ENCODE measurements at places on chromosomes 6 and 20.

DNA sequence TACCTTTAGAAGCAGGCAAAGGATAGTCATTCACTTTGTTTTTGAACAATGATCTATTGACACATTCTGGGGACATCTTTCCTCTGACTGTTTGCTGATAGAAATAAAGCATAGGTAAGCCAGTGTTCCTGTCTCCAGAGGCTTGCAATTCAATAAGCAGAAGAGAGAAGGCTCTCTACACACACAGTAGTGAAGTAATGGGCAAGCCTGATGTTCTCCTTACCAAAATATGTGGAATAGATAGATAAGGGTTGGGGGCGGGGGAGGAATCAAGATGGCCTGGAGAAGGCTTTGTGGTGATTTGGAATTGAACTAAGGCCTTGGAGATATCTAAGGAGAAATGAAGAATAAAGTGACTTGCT is 27.3 kb downstream of the PAQR8 start:
- DNase-seq: no peak

DNA sequence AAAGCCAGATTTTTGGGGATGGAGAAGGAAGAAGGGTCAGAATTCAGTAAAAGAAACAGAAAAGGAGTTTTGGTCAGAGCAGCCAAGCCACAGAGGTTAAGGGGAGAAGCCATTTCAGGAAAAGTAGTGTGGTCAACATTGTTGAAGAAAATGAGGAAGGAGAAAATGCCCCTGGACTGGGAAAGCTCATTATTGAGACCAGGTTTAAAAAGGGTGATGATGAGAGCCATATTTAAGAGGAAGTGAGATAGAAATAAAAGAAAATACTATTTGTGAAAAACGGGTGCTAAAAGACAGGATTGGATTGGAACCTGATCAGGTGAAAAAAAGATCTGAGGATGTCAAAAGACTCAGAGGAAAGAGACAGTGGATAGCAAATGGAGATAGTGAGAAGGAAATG is 75.8 kb downstream of the CEP162 start:
- DNase-seq: no peak

DNA sequence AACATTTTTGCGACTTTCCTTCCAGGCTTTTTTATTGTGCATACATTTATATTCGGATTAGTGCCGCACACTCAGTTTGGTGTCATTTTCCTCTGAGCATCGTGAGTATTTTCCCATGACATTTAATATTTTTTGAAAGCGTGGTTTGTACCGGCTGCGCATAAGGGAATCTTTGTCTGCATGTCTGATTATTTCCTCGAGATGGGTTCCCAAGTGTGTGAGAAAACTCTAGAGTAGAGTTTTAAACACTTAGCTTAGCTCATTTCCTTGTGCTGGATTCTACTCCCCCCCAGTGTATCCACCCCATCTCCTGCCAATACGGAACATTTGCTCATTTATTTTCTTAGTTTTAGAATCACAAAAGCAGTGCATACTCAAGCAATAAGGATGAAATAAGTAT is 94.3 kb downstream of the CDC5L start:
- no peak for DNase-seq

DNA sequence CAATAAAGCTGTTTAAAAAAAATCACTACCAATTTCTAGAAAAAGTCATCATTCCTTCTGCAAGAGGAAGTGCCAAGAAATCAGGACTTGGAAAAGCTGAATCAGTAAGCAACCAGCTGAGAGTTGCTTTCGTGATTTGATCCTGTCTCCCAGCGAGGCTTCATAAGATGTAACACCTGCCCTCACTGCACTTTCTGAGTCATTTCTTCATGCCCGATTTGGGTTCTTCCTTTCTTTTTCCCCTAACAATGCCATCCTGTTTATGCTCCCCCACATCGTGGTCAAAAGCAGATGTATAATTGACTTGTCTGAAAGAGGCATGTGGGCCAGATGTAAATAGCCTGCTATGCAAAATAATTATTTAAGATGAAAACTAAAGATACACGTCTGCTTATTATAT is 52.1 kb downstream of the RIPOR2 start:
- peak; percentile 44 for DNase-seq

DNA sequence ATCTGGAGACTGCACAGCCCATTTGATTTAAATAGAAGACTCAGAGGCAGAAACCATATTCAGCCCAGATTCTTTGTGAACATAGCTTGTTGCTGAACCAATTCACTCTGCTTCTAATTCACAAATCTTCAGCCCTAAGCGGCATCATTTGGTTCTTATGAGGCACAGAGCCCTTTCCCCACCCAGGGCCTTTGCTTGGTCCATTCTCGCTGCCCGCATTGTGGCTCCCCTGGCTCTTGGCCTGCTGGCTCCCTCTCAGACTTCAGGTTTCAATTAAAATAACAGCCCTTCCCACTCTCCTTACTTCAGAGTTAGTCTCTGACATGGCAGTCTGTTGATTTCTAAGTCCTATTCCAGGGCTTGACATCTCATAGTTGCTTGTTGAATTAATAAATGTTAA is 9.4 kb upstream of the TMEM14A start:
- no peak for DNase-seq

DNA sequence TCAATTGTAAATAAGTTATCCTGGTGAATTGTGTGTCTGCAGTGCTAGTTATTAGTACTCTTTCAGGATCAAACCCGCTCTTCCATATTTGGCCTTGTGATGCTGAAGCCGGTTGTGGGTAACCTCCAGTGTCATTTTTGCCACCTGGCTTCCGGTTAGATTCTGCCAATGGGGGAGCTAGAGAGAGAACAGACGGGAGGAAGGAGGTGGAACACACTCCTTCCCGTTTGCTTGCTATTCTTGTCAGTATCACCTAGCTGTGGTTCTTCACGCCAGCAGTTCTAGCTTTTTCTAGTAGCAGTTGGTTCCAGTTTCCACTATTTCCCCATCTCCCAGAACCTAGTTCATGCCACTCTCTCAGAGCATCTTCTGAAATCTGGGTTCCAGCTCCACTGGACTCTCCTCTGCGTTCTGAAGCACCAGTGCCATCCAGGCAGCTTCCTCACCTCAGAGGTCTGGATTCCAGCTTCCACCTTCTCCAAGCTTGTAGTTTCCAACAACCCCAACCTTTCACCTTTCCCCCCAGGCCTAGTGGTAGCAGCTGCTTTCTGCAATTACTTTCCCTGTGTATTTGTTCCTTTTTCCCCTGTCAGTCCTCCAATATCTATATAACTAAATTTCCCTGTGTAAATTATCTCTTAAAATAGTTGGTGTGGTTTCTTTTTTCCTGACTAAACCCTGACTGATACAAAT is 46.9 kb upstream of the LOC128125822 start:
- no peak for DNase-seq

DNA sequence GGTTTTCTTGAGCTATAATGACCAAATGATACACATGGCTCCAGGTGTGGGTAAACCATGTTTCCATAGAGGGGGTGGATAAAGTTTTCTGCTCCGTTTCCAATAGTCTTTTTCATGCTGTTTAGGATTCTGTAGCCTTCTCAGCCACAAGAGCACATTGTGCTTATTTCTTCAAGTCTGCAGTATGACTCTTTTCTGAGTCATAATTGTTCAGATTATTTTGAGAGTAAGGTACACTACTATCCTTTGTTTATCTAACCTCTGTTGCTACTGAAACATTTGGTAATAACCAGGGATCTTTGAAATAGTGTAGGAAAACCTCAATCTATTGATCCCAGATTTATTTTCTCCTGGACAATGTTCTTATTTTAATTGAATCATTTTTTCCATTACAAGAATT is 247.9 kb upstream of the BMP2 start:
- peak; percentile 52 for DNase-seq

GRCh38 chr20:58824843-58825242 is 25.9 kb downstream of the GNAS-AS1 start:
- DNase-seq: no peak

DNA sequence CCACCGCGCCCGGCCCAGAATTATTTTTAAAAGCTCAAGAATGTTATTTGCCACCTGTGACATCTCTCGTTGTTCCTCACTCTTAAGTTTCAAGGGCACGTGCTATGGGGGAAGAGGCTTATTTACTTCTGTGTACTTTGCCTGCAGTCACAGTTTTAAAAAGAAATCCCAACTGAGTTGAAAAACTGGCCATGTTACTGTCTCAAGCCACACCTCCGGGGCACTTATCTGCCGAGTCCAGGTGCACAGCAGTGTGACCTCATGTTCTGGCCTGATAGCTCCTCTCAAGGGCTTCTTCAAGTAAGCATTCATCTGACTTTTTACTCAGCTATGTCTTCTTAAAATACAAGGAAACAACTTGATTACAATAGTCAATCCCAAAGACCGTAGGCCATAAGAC is 34.5 kb downstream of the SHLD1 start:
- DNase-seq: peak; percentile 36

DNA sequence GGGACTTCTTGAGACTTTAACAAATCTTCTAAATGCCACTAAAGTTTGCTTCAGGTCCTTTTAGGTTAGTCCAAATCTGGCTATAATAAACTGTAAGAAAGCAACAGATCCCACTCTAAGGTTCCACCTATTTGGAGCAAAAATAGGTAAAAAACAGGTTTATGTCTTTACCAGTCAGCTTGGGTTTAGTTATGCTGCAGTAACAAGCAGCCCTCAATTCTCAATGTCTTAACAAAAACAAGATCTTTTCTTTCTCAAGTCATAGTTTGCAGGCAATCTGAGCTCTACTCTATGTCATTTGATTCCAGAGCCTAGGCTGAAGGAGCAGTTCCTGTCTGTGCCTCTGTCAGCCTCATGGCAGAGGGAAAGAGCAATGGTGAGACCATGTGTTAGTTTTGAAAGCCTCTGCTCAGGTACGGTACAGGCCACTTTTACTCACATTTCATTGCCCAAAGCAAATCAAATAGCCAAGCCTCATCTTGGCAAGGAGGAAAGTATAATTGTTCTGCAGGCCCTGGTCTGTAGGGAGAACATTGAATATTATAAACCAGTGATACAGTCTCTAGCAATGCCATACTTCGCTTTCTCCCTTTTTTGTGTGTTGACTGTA is 108.6 kb downstream of the CD83 start:
- no peak for DNase-seq

DNA sequence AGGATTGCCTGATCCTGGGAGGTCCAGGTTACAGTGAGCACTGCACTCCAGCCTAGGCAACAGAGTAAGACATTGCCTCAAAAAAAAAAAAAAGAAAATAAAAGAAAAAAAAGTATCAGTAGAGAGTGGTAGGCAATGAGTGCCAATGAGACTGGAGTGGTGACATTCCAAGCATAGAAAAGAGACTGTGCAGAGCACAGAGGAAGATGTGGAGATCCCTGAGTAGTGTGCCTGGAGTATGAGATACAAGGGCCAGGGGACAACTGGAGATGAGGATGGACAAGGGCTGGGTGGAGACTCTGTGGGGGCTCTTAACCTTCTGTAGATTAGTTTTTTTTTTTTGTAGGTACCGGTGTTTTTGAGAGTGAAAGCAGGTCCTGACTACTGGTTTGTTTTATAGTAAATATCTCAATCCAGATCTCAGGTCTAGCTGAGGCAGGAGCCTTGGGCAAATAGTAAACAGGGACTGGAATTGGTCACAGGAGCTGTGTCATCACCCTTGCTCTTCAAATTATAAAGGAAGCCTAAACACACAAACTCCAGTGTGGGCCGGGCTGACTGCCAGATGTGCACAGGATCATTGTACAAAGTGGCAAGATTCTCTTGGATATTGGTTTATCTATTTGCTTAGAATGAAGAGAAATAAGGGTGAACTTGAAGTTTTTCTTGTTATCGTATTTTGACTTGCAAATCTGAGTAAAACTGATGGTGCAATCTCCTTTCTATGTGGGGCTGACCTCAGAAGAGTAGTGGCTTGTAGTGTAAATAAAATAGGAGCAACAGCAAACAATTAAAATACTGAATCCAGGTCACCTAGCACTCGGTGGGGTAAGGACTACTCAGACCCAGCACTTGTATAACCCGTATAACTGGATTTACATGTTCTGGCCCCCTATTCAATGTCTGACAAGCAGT is 144.9 kb downstream of the SOX4 start:
- no peak for DNase-seq

DNA sequence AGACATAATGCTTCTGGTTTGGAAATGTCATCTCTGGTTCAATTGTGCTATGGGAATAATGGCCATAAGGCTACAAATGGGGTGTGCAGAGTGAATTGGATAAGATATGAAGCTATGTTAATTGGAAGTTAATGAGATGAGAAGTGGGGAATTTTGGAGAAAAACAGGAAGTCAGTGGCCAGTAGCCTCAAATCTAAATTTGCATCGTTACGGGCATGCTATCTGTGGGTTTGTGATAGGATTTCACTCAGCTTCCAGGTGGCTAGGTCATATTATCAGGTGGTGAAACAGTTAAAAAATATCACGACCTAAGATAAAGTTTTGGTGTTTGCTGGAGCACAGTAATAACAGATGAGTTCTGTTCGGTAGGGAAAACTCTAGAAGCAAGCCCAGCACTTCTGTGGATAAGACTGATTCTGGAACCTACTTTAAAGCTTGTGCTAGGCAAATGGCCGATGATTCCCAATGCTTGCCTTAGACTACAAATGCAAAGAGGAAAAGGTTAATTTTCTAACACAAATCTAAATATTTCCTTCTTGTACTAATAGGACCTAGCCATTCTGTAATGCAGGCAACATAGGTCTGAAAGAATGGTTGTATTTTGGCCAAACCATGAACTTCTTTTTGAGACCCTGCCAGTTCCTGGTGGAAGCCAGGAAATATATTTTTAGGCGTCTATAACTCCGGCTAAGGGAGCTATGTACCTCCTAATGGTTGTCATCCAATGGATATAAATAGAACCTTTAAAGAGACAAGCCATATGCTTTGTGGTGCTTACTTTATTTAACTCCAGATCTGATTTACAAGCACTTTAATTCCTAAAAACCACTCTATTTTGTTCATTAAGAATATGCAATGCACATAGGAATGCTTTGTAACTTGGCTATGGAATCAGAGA is 111.0 kb downstream of the PLCB1 start:
- no peak for DNase-seq

DNA sequence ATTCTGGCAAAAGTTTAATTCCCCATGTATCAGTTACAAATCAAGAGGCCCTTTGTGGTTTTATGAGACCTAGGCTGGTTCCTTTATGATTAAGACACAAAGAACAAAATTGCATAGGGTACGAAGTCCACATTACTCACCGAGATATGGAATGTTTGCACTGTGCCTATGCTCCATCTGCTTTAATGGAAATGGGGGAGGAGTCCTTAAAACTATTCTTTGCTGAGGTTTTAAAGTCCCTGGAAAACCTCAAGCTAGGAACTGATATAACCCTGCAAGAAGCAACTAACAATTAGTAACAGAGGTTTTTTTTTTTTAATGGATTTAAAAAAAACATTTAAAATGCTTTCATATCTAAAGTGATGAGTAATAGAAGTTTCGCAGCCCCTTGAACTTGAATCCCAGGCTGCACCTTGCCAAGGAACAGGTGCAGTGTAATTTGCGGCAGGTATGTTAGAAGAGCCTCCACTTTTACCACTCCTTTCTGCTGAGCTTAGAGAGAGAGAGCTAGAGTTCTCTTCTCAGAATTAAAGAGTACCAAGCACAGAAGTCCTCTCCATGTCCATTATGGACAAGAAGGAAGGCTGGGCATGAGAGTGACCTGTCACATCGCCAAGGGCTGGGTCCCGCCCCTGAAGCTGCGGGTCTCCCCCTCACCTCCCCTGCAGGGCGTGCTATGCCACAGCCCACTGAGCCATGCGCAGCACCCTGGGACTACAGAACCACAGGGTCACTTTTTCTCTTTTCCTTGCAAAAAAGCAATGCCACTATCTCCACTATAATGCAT is 2.3 kb downstream of the SERPINB1 start:
- DNase-seq: peak; percentile 82
